ENCODE measurements at places on chromosomes 3 and 15. TPM values are rescaled to one million over a fixed set of nuclear protein-coding genes. Genes with fewer than 3 reads are reported as not detected.

Gene CISH
- total RNA-seq: 56.2 TPM

Gene SH2D7
- not detected for total RNA-seq

Gene FYTTD1
- total RNA-seq: 66.3 TPM

Gene RAD51
- total RNA-seq: 0.32 TPM

Gene UROC1
- total RNA-seq: not detected

Gene ABHD6
- total RNA-seq: 22.3 TPM

Gene SNX22
- 0.71 TPM for total RNA-seq

Gene ZNF717
- total RNA-seq: 8.4 TPM

Gene WNT7A
- total RNA-seq: not detected

Gene SIAH2
- 26.9 TPM for total RNA-seq

Gene CIB2
- 5.5 TPM for total RNA-seq

GRCh38 chr3:33941804-33942203, 143.4 kb downstream of the PDCD6IP start:
- DNase-seq: no peak

DNA sequence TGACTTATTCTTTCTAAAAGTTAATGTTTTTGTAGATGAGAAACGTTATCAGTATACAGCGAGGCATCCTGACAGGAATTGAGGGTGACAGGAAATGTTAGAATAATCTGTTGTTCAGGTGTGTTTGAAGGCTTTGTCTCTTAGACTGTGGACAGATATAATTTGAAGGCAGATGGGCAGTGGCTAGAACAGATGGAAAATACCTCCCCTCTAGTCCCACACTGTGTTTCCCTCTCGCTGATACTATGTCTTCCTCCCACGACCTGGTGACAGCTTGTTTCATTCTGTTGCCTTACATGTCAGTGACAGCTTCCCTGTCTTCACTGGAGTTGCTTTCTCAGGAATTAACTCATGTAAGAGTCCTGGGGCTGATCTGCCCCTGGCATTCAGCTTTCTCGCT, 125.3 kb downstream of the MYRIP start:
- no peak for DNase-seq

DNA sequence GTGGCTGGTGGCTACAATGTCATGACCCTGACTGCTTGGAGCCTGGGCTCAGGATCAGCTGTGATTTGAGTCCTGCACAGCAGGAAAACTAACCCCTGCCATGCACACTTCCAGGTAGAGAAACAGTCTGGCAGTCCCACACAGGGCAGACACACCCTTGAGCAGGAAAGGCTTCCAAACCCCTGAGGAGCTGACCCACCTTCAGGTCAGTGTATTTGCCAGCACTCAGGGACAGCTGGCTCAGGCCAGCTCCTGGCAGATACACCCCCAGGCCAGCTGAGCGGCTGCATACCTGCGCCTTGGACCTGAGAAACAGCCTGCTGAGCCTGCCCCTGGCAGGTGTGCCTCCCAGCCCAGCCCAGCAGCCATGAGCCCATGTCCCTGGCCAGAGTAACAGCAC, 22.2 kb upstream of the CDAN1 start:
- no peak for DNase-seq

GRCh38 chr3:56547486-56547885, 9.5 kb upstream of the CCDC66 start:
- DNase-seq: no peak

- DNase-seq: no peak
Observed at GRCh38 chr3:159196359-159196758, 394.5 kb downstream of the MFSD1 start.

- DNase-seq: no peak
Observed at GRCh38 chr15:89898614-89899294, 5.0 kb upstream of the AP3S2 start.

- no peak for DNase-seq
Observed at GRCh38 chr15:101320501-101321052, 25.5 kb upstream of the SNRPA1 start.

DNA sequence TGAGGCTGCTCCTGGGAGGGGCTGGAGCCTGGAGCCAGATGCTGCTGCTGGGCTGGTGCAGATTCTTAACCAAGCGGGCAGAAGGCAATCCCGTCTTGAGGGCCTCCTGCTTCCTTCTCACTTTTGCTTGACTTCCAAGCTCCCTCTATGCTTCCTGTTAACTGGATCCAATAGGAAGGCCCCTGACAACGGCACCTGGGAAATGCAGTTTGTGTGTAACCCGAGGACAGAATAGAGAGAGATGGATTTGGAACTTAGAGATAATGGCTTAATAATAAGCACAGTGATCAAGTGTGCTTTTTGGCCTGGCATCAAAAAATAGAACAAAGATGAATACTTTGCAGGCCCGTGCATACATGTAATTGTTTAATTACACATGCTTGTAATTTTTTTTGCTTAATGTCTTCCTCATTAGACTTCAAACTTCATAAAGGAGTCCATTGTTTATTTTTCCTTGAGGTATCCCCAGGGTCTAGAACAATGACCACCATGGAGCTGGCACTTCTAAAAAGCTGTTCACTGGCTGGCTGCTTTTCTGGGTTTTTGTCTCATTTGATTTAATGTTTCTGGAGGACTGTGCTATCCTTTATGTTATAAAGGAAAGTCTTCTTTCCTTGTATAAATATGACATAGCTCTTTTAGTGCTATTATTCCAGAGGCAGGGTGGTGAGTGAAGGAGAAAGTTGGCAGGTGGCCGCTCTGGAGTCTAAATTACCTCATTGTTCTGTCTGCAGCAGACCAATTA, 63.3 kb upstream of the MITF start:
- no peak for DNase-seq

GRCh38 chr15:49864251-49864650, 243.4 kb downstream of the DTWD1 start:
- no peak for DNase-seq

- no peak for DNase-seq
Observed at GRCh38 chr15:65512807-65513416, 4.6 kb downstream of the DPP8 start.

- no peak for DNase-seq
Observed at GRCh38 chr3:12363397-12364195, 74.7 kb downstream of the PPARG start.

DNA sequence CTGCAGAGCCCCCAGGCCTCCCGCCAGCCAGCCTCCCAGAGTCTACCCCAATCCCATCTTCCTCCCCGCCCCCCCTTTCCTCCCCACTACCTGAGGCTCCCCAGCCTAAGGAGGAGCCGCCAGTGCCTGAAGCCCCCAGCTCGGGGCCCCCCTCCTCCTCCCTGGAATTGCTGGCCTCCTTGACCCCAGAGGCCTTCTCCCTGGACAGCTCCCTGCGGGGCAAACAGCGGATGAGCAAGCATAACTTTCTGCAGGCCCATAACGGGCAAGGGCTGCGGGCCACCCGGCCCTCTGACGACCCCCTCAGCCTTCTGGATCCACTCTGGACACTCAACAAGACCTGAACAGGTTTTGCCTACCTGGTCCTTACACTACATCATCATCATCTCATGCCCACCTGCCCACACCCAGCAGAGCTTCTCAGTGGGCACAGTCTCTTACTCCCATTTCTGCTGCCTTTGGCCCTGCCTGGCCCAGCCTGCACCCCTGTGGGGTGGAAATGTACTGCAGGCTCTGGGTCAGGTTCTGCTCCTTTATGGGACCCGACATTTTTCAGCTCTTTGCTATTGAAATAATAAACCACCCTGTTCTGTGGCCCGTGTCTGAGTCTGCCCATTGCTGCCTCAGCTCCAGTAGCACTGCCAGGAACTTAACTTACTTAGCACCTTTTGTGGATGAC, 32.2 kb downstream of the PTPN23 start:
- no peak for DNase-seq

DNA sequence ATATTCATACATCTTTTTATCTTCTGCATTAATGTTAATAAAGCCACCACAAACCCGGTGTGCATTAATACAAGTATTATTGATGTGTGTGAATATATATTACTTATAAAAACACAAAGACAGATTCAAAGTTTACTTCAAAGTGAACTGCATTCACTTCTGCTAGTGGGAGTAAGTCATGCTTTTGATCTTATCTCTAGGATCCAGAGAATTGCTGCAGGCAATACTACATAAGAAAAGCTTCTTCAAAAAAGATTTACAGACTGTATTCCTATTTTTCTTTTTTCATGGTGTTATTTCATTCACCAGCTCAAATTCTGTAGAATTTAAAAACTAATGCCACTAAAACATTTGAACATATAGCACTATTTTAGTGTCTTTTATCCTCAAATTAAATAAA, 87.5 kb upstream of the CBLB start:
- no peak for DNase-seq

- no peak for DNase-seq
Observed at GRCh38 chr3:50572801-50573371, 3.6 kb downstream of the HEMK1 start.

DNA sequence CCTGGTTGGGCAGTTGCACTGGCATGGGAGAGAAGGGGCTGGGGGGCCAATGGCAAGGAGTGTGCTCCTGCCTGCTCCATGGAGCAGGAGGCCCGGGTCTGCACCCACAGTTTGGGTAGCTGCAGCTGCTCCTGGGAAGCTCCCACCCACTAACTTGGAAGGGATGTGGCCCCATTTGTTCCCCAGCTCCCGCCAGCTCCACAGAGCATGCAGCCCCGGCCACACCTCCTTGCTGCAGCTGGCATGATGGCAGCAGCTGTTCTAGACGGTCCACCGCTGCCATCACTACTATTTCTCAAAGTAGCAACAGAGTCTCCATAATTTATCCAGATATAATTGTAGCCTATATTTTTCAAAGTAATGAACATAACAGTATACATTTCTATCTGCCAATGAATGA, 65.8 kb downstream of the PIK3CB start:
- no peak for DNase-seq

DNA sequence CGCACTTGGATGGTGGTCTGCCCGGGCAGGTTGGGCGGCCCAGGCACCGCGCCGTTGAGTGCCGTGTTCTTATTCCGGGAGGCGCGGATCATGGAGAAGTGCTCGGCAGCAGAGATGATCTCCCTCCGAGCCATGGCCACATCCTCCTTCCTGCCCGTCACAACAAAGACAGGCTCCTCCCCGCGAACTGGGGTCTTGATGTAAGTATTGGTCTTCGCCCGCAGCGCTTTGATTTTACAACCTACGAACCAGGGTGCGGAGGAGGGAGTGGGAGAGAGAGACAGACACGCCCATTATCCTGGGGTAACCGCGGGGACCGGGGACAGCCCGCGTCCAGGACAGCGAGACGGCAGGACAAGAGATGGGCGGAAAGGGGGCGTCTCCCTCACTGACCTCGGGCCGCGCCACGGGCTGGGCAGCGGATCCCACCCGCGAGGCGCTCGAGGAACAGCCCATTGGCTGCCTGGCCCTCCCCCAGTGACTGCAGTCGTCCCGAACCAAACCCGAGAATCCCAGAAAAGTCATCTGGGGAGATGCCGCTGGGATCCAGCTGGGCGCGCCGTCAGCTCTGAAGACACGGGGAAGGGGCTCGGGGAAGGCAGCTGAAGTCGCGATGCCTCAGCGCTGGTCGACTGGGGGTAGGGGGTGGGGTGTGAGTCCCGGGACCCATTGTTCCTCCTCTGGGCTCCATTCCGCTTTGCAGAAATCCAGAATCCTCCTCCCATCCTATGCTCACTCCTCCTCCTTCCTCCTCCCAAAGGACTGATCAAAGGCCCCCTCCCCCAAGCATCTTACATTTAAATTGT, 1.2 kb downstream of the MEX3B start:
- no peak for DNase-seq

GRCh38 chr3:172658344-172659245, 52.3 kb downstream of the NCEH1 start:
- DNase-seq: no peak

GRCh38 chr15:80924278-80924677, 65.3 kb downstream of the MESD start:
- no peak for DNase-seq

DNA sequence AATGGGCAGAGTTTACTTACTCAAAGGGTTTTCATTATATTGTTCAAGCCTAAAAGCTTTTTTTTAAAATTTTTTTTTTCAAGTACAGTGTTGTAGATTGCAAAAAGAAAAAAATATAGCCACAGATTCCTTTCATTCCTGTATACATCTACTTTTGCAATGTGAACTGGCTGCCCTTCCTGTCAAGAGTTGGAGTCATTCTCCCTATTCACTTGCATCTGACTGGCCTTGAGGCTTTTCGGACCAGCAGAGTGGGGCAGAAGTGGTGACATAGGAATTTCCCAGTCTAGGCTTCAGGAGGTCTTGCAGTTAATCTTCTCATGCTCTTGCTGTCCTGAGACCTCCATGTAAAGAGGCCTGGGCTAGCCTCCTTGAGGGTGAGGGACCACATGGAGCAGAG, 218.3 kb upstream of the CFAP20DC start:
- no peak for DNase-seq

DNA sequence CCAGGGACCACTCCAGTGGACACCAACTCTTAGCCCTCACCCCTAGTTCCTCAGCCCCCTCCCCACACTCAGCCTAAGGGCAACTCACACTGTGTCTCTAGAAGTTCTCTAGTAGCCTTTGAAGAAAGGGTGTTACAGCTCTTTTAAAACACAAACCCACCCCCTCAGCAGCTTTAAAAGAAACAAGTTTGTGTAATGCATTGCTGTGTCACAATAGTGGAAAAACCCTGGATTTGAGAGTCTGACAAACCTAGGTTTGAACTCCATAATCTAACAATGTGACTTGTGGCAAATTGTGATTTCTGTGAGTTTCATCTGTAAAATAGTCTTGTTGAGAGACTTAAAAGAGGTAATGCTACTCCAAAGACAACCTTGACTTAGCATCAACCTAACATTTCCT, 54.0 kb downstream of the PLCH1 start:
- DNase-seq: no peak

DNA sequence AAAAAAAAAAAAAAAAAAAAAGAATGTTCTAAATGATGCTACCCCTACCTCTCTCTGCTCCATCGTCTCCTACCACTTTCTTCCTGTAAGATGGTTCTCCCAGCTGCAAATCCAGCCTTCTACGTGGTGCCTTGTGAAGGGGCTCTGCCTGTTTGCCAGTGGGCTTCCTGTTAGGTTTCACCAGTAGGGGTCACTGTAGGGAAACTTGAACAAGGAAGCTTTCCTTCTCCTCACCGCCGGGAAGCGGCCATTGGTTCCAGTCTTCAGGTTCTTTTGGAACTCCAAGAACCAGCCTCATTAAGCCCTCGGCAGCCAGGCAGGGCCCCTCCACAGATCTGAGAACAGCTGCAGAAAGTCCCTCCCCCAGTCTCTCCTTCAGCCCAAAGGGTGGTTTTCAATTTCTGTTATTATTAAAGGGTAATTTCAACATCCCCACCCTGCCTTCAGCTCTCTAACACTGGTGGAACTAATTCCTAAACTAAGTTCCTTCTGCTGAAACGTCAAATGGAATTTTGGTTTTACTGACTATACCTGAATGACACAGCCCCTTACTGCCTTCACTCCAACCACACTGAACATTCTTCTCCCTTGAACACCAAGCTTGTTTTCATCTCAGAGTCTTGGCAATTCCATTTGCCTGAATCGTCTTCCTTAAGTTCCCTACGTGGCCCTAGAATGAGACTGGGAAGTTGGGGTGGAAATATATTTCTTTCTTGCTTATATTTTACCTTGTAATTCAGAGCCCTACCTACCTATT, 13.5 kb downstream of the MCCC1 start:
- DNase-seq: no peak

- DNase-seq: no peak
Observed at GRCh38 chr3:99287876-99288275, 350.5 kb upstream of the COL8A1 start.

- DNase-seq: no peak
Observed at GRCh38 chr3:69104586-69104985, 17.8 kb downstream of the LMOD3 start.

- no peak for DNase-seq
Observed at GRCh38 chr15:62940093-62940754, 102.3 kb upstream of the TPM1 start.

Data from mesenteric fat pad (tissue), 1 donor.